ENCODE measurements at places on chromosomes 2 and 18.
A peak's percentile ranks its signal among the peaks of the same experiment; 100 is the strongest.

GRCh38 chr2:239420082-239420481, 19.3 kb upstream of the HDAC4 start:
- H3K4me3 ChIP-seq: no peak overlapping the region
- H3K27ac ChIP-seq: no peak overlapping the region
- no peaks in the 10 kb centered on the region for H3K4me1 ChIP-seq

DNA sequence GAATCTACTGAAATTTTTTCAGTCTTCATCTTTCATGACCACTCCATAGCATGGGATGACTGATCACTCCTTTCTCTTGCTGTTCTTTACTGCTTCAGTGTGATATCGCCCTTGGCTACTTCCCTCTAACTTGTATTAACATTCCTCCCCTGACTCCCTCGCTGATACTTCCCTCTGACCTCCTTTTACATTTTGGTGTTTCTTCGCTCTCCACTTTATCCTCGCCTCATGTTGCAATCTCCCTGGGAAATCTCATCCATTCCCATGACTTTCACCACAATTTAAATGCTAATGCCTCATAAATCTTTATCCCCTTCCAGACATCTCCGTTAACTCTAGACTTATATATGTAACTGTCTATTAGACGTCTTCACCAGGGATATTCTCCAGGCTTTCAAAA, 167.3 kb downstream of the IKZF2 start:
- H3K4me3 ChIP-seq: no peak overlapping the region
- no peaks in the 10 kb centered on the region for H3K27me3 ChIP-seq
- H3K4me1 ChIP-seq: no peaks in the 10 kb centered on the region
- no peak for DNase-seq

DNA sequence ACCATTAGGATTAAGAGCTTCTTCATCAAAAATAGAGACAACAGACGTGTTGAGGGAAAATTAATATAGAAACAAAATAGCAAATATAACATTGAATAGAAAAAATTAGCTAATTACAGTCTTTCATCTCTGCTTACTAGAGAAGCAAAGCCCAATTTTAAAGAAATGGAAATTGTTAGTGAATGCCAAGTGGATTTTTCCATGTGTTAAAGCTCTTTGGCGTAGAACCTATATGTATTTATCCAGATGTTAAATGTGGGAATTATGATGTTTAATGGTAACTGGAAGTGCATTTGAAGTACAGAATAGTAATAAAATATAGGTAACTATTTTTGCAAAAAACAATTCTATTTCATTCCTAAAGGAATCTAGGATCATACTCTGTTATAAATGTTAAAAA, 212.0 kb upstream of the COL3A1 start:
- H3K27ac ChIP-seq: no peak overlapping the region
- H3K4me3 ChIP-seq: no peak overlapping the region
- no peaks in the 10 kb centered on the region for H3K36me3 ChIP-seq
- DNase-seq: no peak
- no peaks in the 10 kb centered on the region for H3K27me3 ChIP-seq

DNA sequence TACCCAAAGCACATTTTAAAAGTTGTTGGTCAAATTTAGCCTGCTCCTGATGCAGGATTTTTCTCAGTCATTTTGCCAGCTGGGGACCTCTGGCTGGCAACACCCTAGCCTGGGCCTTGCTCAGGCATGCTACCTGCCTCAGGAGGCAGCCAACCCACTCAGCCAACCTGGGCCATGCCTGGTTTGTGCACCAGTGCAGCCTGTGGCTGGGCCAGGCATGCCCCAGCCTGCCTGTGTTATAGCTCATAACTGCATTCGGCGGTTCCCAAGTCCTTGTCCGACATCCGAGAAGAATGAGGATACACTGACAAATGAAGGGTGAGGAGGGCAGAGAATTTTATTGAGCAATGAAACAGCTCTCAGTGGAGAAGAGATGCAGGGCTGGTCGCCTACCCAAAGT, 608.0 kb downstream of the SUCLG1 start:
- H3K27me3 ChIP-seq: no peaks in the 10 kb centered on the region
- H3K4me1 ChIP-seq: peaks cover 4% of the 10 kb centered on the region
- H3K4me3 ChIP-seq: no peak overlapping the region
- no peaks in the 10 kb centered on the region for H3K36me3 ChIP-seq
- no peak for DNase-seq

- no peak for DNase-seq
- no peak overlapping the region for H3K27ac ChIP-seq
- H3K4me1 ChIP-seq: no peaks in the 10 kb centered on the region
- no peaks in the 10 kb centered on the region for H3K36me3 ChIP-seq
- no peak overlapping the region for H3K4me3 ChIP-seq
Measured at GRCh38 chr2:159455330-159455918, 160.9 kb downstream of the BAZ2B start.

- no peak for DNase-seq
- H3K27me3 ChIP-seq: no peaks in the 10 kb centered on the region
- no peaks in the 10 kb centered on the region for H3K36me3 ChIP-seq
- no peak overlapping the region for H3K27ac ChIP-seq
Measured at GRCh38 chr2:205531489-205532148, 150.7 kb upstream of the NRP2 start.

DNA sequence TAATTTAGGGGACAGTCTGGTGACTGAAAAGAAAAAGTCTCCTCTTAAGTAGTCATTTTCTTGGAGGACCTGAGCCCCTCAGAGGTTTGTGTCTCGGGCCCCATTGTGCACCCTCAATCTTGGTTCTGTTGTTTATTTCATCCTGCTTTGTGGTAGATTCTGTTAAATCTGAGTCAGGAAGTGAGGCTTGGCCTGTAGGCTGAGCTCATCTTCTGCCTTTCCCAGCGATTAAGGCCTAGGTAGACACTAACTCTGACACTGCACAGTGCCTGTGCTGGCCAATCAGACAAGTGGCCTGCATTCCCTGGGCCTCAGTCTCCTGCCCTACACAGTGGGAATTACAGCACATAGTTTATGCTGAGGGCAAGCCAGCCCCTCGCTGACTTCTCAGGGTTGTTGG, 80.2 kb downstream of the CTIF start:
- H3K4me1 ChIP-seq: peaks cover 36% of the 10 kb centered on the region
- DNase-seq: no peak
- no peaks in the 10 kb centered on the region for H3K27me3 ChIP-seq
- no peak overlapping the region for H3K4me3 ChIP-seq
- H3K36me3 ChIP-seq: peaks cover 14% of the 10 kb centered on the region

- H3K27me3 ChIP-seq: no peaks in the 10 kb centered on the region
- peak overlapping the region; percentile 98 for H3K27ac ChIP-seq
- peaks cover 4% of the 10 kb centered on the region for H3K4me1 ChIP-seq
- DNase-seq: peak; percentile 65
- no peaks in the 10 kb centered on the region for H3K36me3 ChIP-seq
Measured at GRCh38 chr2:28750316-28751251, 1.0 kb upstream of the PPP1CB start.

- no peaks in the 10 kb centered on the region for H3K36me3 ChIP-seq
- no peak overlapping the region for H3K4me3 ChIP-seq
- no peak overlapping the region for H3K27ac ChIP-seq
- no peaks in the 10 kb centered on the region for H3K4me1 ChIP-seq
- H3K27me3 ChIP-seq: peaks cover 28% of the 10 kb centered on the region
Measured at GRCh38 chr2:11146076-11146475, 9.2 kb upstream of the SLC66A3 start.

DNA sequence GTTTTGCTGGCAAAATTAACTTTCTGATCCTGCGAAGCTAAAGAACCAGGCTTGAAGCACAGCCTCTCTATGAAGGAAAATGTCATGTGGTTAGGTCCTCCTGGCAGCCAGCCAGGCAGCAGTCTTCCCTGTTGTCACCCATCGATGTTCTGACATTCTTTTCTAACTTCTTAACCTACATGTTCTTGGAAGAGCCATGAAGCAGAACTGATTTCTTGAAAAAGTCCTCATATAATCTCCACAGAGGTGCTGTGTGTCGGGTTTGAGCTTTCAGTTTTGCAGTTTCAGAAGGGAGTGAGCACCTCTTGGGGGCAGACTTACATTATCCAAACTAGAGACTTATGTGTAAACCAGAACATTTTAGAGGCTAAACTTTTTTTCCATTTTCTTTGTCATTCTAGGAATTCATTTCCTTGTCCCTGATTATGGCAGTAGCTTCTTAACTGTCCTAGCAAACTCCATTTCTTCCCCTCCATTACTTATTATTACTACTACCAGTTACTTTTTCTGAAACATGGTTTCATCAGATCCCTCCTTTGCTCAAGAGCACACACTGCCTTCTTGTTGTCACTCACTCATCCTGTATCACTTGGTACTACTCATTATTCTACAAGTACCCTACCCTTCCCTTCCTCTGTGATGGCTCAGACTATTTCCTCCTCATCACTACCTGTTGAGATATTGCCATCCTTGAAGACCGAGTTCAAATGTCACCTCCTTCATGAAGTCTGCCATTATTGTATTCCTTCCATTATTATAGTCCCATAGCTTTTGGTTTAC, 31.1 kb downstream of the DOK1 start:
- H3K4me1 ChIP-seq: peaks cover 4% of the 10 kb centered on the region
- DNase-seq: no peak
- no peak overlapping the region for H3K27ac ChIP-seq
- H3K27me3 ChIP-seq: peaks cover 12% of the 10 kb centered on the region

DNA sequence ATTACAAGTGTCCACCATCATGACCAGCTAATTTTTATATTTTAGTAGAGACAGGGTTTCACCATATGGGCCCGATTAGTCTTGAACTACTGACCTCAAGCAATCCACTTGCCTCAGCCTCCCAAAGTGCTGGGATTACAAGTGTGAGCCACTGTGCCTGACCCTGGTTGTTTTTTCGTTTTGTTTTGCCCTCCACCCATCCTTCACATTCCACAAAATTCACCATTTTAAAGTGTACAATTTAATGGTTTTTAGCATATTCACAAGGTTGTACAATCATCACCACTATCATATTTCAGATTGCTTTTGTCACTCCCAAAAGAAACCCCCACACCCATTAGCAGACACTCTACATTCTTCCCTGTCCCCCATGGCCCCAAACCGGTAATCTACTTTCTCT, 215.0 kb downstream of the TPGS2 start:
- no peak overlapping the region for H3K27ac ChIP-seq
- H3K27me3 ChIP-seq: no peaks in the 10 kb centered on the region
- no peak overlapping the region for H3K4me3 ChIP-seq
- H3K4me1 ChIP-seq: no peaks in the 10 kb centered on the region
- DNase-seq: no peak

GRCh38 chr2:8495189-8495989, 186.5 kb upstream of the ID2 start:
- DNase-seq: no peak
- H3K27ac ChIP-seq: no peak overlapping the region
- H3K27me3 ChIP-seq: peaks cover 15% of the 10 kb centered on the region
- peaks cover 25% of the 10 kb centered on the region for H3K4me1 ChIP-seq
- no peak overlapping the region for H3K4me3 ChIP-seq

- H3K27me3 ChIP-seq: no peaks in the 10 kb centered on the region
- H3K4me1 ChIP-seq: peaks cover 9% of the 10 kb centered on the region
- peaks cover 10% of the 10 kb centered on the region for H3K36me3 ChIP-seq
- DNase-seq: peak; percentile 11
- H3K27ac ChIP-seq: no peak overlapping the region
Measured at GRCh38 chr2:105803773-105804172, 59.1 kb downstream of the NCK2 start.

GRCh38 chr2:222293660-222294630, 4.9 kb downstream of the PAX3 start:
- no peak for DNase-seq
- peaks cover 99% of the 10 kb centered on the region for H3K27me3 ChIP-seq
- no peak overlapping the region for H3K4me3 ChIP-seq
- no peaks in the 10 kb centered on the region for H3K36me3 ChIP-seq
- H3K4me1 ChIP-seq: peaks cover 29% of the 10 kb centered on the region

DNA sequence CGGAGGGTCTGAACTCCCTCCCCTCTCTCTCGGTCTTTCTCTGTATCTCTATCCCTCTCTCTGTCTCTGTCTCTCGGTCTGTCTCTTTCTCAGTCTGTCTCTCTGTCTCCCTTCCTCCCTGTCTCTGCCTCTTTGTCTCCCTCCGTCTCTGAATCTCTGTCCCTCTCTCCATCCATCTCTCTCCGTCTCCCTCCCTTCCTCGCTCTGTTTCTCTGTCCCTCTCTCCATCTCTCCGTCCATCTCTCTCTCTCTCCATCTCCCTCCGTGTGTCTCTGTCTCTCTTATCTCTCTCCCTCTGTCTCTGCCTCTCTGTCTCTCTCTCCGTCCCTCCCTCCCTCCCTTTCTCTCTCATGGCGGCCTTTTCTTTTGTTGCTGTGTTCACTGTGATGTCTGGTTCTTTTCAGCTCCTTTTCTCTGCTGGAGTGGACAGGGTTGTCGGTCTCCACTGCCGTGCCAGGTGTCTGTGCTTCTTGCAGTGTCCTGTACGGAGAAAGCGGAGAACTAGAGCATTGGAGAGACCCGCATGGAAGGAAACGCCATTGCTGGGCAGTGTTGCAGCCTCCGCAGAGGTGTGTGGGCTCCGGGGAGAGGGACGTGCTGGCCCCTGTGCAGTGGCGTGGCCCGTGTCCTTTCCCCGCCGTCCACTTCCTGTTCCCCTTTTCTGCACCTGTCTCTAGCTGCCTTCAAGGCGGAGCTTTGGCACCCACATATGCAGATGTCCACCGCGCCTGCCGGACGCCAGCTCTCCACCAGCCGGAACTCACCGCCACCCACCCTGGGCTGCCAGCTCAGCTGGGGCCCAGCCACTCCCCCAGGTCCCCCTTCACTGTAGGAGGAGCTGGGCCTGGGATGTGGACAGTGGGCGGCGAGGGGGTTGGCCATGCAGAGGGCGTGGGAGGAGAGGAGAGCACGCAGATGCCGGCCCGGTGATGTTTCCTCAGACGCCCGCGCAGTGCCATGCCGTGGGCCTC, 113.1 kb downstream of the NFATC1 start:
- peaks cover 3% of the 10 kb centered on the region for H3K27me3 ChIP-seq
- H3K27ac ChIP-seq: no peak overlapping the region
- no peak for DNase-seq
- H3K4me3 ChIP-seq: no peak overlapping the region

- no peak overlapping the region for H3K4me3 ChIP-seq
- no peaks in the 10 kb centered on the region for H3K36me3 ChIP-seq
- H3K27me3 ChIP-seq: no peaks in the 10 kb centered on the region
- no peak for DNase-seq
Measured at GRCh38 chr18:29531746-29532145, 1354.8 kb upstream of the CDH2 start.

GRCh38 chr2:236250286-236250685, 13.9 kb downstream of the ASB18 start:
- H3K27ac ChIP-seq: no peak overlapping the region
- no peaks in the 10 kb centered on the region for H3K4me1 ChIP-seq
- H3K4me3 ChIP-seq: no peak overlapping the region
- peaks cover 58% of the 10 kb centered on the region for H3K27me3 ChIP-seq
- DNase-seq: no peak
